NCI-H510A (cell line): ENCODE measurements at places on chromosomes 1 and 21.

DNA sequence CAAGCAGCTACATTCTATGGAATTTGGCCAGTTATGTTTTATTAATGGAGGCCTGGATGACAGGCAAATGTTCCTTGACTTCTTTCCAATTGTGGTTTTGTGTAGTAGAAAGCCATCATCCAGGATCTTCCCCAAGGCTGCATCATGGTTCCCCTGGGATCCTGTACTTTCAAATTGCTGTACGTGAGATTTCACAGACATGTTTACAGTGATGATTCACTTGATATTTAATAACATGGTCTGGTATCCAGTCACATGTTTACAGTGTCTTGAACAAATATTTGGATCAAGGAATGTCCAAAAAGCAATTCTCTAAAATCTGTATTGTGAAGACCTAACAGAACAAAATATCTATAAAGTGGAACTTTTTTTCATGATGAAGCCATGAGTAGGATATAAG, 68.3 kb upstream of the ST6GALNAC3 start:
- no peak for DNase-seq

GRCh38 chr1:43861988-43862735, 71.4 kb upstream of the ARTN start:
- DNase-seq = no peak

DNA sequence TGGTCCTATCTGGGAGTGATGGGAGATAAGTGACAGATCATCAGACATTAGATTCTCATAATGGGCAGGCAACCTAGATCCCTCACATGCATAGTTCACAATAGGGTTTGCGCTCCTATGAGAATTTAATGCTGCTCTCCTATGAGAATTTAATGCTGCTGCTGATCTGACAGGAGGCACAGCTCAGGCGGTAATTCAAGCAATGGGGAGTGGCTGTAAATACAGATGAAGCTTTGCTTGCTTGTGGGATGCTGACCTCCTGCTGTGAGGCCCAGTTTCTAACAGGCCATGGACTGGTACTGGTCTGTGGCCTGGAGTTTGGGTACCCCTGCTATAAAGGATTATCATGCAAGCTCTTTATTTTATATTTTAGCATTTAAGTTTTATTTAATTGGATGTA, 72.0 kb downstream of the ZMYM4 start:
- DNase-seq = no peak

- DNase-seq = no peak
Measured at GRCh38 chr1:41856151-41856943, 62.4 kb downstream of the HIVEP3 start.

DNA sequence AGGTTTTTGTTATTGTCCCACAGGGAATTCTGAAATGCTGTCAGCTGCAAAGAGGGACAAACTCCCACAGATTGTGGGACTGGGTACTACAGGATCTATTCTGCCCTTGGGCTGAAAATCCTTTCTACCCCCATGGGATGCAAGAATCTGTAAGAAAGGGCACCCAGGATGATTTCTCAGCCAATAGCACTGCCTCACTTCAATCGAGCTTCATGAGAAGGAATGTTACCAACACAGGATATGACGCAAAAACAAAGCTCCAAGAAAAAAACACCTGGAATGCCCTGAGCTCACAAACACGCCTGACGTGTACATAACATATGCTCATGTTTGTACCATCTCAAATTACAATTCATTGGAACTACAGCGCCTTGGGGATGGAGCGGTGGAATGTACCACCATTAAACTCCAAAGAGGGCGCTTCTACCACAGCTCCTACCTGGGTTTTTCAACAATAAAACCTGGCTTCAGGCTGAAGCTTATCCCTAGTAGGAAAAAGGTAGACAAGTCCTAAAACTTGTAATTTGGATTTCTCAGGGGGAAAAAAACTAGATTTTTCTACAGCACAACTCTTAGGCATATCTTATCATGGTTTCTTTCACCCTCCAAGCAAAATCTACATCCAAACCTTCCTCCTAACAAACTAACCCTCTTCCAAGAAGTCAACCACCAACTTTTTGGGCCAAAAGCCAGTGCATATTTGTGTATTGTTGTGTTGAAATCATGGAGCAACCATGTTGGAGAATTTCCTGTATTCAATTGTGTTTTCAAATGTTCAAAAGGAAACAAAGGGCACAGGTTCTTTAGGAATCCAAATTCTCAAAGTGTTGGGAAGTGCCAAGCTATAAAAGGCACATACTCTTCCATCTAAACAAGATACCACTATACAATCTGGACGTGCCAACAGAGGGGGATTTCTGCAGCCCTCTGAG, 78.9 kb downstream of the TGFBR3 start:
- DNase-seq = peak; percentile 63

DNA sequence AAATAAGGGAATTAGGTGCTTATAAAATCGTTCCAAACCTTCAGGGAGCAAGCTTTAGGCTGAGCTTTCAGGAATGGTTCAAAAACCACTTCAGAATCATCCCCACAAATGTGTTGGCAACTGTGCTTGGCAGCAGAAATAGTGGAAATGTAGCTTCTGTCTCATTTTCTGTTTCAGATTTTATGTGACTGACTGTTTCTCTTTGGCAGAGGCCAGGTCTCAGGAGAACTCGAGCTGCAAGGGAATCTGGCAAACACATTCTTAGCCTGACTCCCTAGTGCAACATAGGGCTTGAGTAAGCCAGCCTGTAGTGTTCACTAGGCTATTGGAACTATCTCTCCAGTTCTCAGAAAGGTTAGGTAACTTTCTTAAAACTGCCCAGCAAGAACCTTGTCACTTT, 128.6 kb downstream of the PLA2G4A start:
- no peak for DNase-seq

- no peak for DNase-seq
Measured at GRCh38 chr1:209641832-209642172, 10.4 kb downstream of the LAMB3 start.

- DNase-seq = no peak
Measured at GRCh38 chr1:119326251-119326650, 42.3 kb upstream of the HAO2 start.

- DNase-seq = no peak
Measured at GRCh38 chr1:21966247-21967000, 10.4 kb upstream of the CELA3B start.

GRCh38 chr1:76090283-76091203, 16.0 kb downstream of the ST6GALNAC3 start:
- DNase-seq = no peak

- DNase-seq = no peak
Measured at GRCh38 chr1:199866210-199866617, 161.3 kb upstream of the NR5A2 start.
